Stimulated activated CD4-positive, alpha-beta T cell treated with anti-CD3 and anti-CD28 coated beads, Interleukin-2, amount 100 ng/mL, for 24 hours (primary cell): ENCODE measurements at places on chromosomes 3 and 15.

DNA sequence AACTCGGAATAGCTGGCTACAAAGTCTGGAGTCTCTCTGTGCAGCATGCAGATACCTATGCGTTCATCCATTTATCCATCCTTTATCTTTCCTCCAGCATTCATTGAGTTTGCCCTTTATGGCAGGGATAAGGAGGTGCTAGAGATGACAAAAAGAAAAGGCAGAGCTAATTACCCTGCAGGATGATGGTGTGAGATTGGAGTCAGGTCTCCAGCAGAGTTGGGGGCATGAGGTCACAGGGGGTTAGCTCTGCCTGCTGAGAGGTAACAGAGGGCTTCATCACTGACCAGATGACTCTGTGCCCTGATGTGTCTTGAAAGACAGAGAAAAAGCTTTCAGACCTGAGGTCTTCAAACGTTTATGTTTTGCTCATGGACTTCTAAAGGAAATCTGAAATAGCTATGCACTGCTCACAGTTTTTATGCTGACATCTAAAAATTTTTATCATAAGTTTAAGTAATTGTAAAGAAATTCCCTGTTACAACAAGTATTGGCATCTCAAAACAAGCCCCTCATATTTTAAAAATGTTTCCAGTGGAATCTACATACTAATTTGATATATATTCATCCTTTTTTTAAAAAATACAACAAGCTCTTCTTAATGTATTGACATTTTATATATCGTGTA is 132.3 kb upstream of the ANKRD28 start:
- no peak for DNase-seq

DNA sequence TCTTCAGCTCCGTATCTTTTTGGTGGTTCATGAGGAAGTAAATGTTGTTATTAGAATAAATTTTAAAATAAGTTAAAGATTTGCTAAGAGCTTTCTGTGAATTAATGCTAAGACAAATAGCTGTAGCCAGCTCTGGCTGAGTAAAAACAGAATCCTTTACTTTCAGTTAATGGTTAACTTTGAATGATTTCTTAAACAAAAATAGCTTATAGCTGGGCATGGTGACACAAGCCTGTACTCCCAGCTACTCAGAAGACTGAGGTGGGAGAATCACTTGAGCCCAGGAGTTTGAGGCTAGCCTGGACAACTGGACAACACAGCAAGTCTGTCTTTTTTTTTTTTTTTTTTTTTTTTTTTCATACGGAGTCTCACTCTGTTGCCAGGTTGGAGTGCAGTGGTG is 25.0 kb downstream of the TCAIM start:
- no peak for DNase-seq

GRCh38 chr3:194906229-194906629 is 220.5 kb downstream of the FAM43A start:
- DNase-seq: no peak

GRCh38 chr3:111750278-111750884 is 108.7 kb upstream of the PHLDB2 start:
- DNase-seq: no peak

- DNase-seq: no peak
Observed at GRCh38 chr3:9280451-9281219, 31.2 kb upstream of the SRGAP3 start.

GRCh38 chr3:54374214-54374852 is 252.0 kb downstream of the CACNA2D3 start:
- peak; percentile 9 for DNase-seq

DNA sequence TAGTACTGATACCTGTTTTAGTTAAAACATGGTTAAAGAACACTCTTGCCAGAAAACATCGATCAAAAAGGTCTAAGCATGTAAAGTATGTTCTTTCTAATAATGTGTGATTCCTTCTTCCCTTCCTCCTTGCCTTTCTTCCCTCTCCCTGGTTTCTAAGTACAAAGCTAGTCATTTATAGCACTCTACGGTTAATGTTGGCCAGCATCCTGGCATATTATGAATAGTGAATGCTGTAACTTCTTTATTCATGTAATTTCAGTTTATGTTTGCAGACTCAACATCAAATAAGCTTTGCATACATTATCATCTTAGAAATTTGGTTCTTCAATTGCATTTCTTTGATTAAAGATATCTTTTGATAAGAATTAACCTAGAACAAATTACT is 27.1 kb downstream of the P2RY12 start:
- DNase-seq: no peak

DNA sequence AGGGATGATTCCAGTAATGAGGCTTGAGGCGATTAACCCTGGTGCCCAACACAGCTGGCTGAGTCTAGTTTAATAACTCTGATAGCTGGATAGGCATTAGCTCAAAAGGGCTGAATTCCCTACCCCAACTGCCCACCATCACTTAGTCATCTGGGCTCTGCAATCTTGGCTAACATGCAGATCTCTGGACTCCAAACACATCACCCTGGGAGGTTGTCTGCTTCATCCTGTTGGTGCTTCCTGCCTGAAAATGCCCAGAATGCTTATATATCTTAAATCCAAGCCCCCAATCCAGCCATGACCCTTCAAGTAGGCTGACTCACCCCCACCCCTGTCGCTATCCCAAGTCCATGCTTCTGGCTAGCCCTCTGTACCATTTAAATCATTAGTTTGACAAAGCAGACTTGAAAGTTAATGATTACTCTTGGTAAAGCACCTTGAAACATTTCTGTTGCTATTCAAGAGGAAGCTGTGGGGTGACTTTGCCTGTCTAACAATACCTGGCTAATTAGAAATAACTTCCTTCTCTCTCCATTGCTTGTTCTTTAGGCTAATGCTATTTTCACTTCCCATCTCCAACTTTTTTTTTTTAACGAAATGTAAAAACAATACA is 107.0 kb upstream of the RORA start:
- DNase-seq: no peak

GRCh38 chr3:187798531-187799530 is 53.6 kb upstream of the BCL6 start:
- no peak for DNase-seq

GRCh38 chr3:124995460-124995994 is 60.3 kb downstream of the HEG1 start:
- DNase-seq: peak; percentile 26

DNA sequence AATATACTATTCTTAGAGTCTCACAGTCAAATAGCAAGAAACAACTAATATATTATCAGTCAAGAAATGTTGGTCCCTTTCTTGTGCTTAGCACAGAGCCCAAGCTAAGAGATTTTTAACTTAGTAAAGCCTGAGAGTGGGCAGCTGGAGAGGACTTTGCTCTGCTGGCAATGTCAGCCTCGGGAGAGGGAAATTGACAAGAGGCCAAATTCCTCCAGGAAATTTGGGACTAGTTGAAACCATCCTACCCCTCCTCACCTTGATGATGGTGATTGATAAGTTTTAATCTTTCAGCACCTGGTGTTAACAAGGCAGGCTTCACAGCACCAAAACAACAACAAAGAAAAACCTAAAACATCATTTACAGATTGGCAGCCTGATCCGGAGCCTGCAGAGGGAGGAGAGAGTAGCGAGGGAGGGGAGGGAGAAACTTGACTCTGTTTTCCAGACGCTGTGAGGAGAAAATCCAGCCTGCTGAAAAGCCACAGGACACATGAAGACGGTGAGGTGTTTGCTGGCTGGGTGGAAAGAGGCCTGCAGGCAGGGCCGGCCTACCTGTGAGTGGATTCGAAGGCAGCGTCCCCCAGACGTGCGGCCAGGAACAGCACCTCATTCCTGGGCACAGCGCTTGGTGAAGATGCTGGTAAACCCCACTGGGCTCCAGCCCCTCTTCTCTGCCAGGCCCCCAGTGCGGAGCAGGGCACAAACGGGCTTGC is 150.9 kb downstream of the LRRC28 start:
- no peak for DNase-seq

- DNase-seq: no peak
Observed at GRCh38 chr3:36741285-36741684, 23.1 kb downstream of the DCLK3 start.

DNA sequence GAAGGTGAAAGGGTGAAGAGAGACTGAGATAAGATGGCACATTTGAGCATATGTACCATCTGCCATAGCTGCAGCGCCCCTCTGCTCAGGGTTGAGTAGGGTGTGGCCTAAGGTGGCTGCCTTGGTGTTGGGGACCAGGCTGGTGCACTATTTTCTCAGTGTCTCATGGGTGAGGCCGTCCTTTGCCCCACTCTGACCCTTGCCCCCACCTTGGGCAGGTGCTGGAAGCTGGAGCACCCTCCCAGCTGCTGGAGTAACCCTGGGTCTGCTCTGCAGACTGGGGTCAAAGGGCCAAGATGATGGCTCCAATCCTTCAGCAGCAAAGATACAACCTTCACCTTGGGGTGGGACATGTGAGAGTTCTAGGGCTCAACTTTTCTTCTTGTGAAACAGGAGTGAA is 69.2 kb downstream of the DAPK2 start:
- no peak for DNase-seq

DNA sequence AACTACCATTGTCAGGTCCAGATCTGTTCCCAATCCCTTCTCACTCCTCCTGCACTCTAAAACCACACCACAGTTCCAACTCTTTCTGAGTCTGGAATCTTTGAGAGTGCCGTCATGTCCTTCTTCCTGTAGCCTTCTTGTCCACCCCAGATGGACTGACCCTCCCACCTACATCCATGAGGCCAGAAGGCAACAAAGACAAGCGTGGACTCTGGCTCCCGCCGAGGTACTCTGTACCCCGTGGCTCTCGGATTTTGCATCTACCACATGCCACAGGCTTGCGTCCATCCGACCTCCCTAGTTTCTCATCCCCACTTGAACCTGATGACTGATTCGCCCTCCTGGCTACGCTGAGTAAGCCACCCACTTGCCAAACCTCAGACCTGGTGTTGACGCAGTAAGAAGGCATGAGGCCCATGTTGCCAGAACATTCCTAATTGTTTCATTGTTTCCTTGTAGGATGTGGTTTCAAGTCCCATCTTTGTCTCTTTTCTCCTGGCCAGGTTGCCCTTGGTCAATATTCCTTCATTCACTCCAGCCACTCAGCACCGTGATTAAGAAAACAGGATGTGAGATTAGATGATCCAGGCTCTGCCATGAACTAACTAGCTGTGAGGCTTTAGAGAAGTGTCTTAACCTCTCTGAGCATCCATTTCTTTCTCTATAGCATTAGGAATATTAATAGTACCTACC is 1.1 kb upstream of the ZBTB38 start:
- no peak for DNase-seq

GRCh38 chr3:50572158-50572557 is 2.8 kb downstream of the HEMK1 start:
- peak; percentile 88 for DNase-seq

GRCh38 chr15:64246364-64247189 is 83.8 kb upstream of the PPIB start:
- peak; percentile 63 for DNase-seq

- DNase-seq: no peak
Observed at GRCh38 chr3:128436214-128436613, 30.5 kb downstream of the DNAJB8 start.

DNA sequence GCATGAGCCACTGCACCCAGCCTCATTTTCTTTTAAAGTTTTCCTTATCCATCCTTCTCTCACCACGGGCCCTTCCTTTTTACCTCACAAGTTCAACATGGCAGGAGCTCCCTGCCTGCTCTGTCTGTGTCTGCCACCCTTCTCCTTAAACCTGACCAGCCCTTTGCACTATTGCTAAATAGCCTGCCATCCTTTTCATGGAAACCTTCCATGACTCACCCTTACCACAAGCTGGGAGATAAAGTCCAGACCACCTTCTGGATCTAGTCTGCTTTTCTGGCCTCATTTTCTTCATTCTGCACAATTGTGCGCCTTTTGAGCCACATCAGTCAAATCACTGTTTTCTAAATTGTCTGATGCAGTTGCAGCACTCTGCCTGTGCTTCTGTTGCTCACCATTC is 8.9 kb downstream of the PARP14 start:
- no peak for DNase-seq

DNA sequence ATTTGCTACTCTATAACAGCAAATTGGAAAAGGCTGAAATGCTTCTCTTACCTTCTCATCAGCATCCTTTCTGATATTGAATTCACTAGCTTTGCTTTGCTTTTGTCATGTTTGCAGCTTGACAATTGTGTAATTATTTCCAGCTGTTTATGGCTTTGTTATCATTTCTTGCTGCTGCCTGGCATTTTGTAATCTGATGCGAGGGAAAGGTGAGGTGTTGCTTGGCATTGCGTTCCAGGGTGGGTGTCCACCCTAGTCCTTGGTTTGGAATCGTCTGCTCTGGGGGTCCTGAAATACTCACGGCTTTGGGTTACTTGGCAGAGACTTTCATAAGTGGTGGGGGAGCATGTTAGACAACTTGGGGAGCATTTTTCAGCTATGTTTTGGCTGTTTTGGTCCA is 2.9 kb downstream of the CACNA2D3 start:
- DNase-seq: no peak

DNA sequence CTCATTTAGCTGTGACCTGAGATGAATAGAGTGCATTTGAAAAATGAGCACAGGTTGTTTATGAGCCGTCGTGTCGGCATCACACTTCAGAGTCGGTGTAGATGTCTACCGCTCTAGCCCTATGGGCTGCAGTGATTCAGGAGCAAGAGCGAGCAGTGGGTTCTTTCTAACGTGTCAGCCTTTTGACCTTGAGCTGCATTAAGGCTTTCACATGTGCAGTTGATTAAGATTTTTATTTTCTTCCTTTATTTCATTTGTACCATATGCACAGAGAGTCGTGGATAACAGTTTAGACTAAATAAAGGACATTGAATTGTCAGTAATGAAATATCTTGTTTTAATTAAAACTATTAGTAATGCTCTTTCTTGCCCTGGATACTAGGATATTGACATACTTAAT is 368.2 kb downstream of the PTPRG start:
- no peak for DNase-seq

- peak; percentile 77 for DNase-seq
Observed at GRCh38 chr15:101641129-101641764, 10.9 kb downstream of the TM2D3 start.

- DNase-seq: no peak
Observed at GRCh38 chr15:61731099-61731498, 329.1 kb downstream of the VPS13C start.

DNA sequence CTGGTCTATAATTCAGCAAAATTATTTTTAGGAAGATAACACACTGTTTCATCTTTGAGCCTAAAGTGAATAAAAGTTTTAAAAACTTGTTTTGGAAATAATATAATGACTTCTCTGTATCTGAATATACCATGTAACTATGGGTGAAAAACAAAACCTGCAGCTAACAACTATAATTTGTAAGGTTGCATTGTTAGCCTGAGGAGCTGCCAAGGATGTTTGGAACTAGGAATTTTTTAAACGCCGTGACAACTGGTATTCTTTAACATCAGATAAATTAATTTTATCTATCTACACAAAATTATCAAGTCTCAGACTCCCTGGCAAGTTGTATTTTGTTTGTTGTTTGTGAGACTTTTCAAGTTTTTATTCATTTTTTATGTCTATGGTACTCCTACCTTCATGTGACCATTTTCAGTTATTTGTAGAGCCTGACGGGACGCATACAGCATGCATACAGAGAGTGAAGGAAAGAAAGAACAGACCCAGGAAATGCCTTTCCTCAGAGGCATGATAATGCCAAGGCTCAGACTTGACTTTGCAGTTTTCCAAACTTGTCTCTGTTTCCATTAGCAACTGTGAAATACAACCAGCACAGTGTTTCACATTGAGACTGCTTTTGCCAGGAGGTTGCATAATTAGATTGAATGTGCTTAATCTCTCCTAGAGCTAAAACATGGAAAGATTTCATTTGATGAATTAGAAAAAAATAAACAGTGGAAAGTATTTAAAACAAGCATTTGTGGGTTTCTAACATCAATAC is 60.8 kb upstream of the ARHGEF26 start:
- DNase-seq: no peak
